ENCODE measurements at places on chromosomes 2 and 18.

DNA sequence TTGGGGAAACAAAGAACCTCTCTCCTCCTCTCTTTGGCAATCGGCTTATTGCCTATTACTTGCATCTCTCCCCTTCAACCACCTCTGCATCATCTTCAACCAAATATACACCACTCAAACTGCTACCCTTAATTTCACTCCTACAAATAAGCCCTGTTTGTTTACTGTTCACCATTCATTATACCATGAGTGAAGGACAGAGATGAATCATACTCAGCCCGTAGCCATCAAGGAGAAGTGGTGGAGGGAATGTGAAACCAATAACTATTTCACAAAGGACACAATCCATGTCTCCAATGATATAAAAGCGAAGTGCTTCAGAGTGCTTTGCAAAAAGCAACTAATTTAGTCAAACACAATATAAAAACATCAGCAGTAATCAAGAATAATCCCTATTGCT, 76.8 kb downstream of the CACNB4 start:
- no peak for DNase-seq

- DNase-seq, result no peak
Observed at GRCh38 chr2:50438259-50438658, 593.7 kb downstream of the NRXN1 start.

- DNase-seq, result no peak
Observed at GRCh38 chr18:72201032-72201431, 343.1 kb downstream of the CBLN2 start.

- no peak for DNase-seq
Observed at GRCh38 chr2:118053681-118054080, 34.6 kb upstream of the INSIG2 start.

- no peak for DNase-seq
Observed at GRCh38 chr2:46980786-46981573, 65.4 kb upstream of the MCFD2 start.

DNA sequence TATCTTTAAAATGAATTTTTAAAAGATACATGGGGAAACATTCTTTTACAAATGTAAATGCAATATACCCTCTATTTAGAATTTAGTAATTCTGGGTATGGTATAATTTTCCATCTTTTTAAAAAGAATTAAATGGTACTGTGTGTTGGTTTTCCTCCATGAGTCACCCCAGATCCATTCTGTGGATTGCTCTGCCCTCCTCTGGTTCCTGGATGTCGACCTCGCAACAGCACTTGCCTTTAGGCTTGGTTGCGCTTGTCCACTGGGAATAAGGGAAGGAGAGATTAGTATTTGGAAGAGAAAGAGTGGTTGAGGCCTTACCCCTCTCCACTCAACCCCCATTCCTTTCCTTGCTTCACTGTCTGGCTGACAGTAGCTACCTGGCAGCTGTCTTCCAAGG, 90.4 kb downstream of the FTCDNL1 start:
- no peak for DNase-seq

DNA sequence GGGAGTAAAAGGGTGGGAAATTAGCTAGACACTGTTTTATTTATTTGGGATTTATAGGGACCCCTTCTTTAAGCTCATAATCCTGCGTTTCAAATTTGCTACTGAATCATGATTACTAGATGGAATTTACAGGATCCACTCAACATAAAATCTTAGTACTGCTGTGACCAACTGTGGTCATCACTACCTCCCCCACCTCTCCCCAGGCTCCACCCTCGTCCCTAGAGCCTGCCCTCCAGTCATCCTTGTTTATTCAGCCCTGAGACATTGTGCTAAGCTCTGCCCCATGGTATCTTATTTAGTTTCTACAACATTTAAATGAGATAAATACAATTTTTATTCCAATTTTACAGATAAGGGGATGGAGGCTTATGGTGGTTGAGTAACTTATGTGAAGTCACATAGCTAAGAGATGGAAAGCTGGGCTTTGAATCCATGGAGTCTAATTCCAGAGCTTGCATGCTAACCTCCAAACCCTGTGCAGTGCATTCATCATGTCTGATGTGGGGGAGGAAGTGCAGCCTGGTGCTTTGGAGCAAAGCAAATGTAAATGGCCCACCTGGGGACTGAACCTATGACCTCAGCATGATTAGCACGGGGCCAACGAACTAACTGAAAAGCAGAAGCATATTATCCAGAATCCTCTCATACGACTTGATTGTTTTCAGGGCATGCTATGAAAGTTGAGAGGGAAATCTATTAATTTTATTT, 502.4 kb downstream of the TMEM182 start:
- DNase-seq, result no peak

GRCh38 chr2:207115715-207116364, 49.9 kb downstream of the KLF7 start:
- no peak for DNase-seq

GRCh38 chr2:214742119-214742518, 67.4 kb downstream of the BARD1 start:
- no peak for DNase-seq

DNA sequence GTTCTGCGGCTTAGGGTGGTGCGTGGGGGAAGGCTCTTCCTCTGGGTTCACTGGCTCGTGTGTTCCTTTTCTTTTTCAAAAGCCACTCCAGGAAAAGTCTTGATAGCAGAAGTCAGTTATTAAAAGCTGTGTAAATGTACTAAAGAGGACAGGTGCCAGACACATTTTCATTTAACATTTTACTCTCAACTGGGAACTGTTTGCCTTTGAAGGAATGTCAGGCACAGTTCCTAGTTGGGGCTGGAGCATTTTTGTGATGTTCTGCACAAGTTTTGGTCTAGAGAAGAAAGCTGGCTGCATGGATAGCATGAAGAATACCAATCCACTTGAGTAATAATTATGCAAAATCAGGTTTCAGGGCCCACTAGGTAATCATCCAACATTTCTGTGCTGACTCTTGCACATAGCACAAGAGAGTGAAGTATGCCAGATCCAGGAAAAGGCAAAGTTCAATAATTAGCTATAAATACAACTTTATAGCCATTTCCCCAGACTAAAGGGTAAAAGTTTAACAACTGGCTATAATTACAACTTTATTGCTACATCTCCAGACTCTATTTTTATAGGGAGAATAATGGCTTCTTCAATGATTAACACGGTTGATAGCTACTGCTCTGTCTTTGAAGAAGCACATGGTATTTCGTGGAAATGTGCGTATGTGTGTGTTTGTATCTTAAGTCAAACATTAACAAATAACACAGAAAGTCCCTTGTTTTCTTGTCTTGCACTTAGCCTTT, 16.2 kb downstream of the SCYGR8 start:
- DNase-seq, result no peak
